ENCODE measurements at places on chromosomes 1 and 21. TPM values are rescaled to one million over a fixed set of nuclear protein-coding genes. Genes with fewer than 3 reads are reported as not detected.

The LMOD1 gene
- total RNA-seq = not detected

DNA sequence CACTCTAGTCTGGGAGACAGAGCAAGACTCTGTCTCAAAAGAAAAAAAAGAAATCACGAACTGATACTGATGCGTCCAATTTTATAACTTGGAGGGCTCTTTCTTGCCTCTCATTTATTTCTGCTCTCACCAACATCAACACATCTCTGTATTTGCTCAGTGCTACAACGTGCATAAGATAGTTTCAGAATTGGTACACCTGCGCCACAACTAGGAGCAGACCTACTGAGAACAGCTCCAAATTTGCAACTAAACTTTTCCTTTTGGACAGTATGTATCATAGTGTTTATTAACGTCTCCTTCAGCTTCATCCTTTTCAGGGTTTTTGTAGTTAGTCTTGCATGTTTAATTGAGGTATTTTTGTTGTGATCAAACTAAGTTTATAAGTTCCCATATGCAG lies 27.7 kb downstream of the TRAPPC10 start:
- DNase-seq = no peak

DNA sequence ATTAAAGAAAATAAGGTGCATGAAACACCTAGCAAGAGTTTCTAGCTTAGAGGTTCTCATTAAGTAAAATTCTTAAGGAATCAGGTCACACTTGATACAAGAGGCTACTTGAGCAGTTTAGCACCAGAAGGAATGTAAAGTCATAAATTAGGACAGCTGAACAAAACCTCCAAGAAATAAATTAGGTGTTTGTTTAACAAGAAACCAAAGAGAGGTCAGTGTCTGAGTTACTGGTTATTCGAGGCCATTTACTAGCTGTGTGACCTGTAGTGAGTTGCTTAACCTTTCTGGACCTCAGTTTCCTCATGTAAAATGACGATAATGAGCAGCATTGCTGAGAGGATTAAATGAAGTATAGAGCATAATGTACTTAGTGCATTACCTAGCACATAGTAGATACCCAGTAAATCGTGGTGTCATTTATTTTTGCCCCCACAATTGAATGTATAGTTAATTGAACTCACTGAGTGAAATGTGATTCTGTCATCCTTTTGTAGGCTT lies 908 bp upstream of the ELK4 start:
- no peak for DNase-seq

DNA sequence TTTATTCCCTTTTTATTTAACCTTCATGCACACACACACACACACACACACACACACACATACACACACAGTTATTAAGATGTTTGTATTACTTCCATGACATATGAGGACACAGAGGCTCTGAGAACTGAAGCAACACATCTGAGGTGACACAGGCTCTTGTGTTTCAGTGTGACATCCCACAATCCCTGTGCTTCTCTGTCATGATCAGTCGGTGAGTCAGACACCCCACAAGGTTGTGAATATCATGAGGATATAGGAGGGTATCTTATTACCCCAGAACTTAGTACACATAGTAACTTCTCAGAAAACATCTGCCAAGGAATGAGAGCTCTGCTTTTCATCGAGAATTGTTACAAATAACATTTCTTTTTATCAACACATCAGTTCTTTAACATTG lies 459.3 kb downstream of the PLPP3 start:
- no peak for DNase-seq

DNA sequence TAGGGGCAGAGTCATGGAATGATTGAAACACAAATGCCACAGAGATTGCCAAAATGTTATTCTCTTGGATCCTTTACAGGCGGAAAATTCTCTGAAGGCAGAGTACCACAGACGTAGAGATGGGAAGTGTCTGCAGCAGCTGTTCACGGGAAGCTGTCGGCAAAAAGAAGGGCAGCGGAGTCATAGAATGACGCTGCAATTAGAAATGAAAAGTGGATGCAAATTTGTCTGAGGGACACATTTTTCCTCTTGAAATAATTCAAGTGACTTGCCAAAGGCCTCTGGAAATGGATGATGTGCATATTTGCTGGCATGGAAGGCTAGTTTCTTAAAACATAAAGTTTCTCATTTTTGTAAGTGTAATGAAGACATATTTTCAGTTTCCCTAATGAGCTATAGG lies 77.5 kb upstream of the PLD5 start:
- no peak for DNase-seq

GRCh38 chr1:207393610-207394009 lies 60.5 kb upstream of the CR2 start:
- no peak for DNase-seq

DNA sequence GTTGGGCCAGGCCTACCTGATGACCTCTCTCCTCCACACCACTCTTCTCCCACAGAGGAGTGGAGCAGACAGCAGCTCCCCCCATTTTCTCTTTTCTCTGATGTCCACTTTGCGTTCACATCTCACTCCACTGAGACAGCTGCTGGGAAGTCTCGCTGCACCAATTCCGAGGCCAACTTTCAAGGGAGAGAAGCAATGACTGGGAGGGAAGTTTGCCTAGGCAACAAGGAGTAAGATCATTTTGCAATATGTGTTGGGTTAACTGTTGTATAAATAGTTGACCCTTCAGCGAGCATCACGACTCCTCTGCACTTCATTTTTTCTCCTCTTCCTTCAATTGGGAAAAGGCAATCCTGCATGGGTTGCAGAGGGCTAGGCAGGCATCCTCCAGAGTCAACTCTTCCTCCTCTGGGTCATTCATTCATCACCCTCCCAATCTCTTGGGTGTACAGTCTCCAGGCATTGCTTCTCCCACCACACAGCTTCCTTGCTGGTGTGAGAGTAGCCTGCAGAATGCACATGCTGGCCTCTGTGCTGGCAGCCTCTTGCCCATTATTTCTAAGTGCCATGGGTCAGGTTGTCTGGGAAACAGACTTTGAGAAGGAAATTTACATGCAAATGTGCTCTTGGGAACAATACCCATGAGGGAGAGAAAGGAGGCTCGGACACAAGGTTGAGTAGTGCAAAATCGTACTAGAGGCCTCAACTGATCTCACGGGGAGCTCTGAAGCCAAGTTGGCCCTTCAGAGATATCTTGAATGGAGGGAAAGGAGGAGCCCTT lies 75.8 kb upstream of the BCAR3 start:
- DNase-seq = no peak
